Activated CD4-positive, alpha-beta T cell treated with anti-CD3 and anti-CD28 coated beads, Interleukin-2, amount 50 U/mL, for 16 hours (primary cell): ENCODE measurements at places on chromosomes 2 and 18.

DNA sequence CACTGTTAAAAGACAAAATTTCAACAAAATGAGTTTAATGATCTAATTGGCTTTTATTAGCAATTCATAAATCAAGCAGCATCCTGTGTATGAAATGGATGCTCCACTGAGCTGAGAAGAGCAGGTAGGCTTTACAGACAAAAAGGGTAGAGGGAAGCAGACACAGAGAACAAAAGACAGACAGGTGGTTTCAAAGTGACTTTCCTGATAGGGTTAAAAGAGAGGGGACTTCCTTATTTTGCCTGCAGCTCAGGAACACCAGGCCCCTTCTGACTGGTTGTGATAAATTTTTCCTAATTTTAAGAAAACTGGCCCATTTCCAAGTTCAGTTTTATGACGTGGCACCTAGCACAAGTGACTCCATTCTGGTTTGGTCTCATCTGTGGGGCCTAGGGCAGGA lies 11.9 kb downstream of the TEX51 start:
- no peak for DNase-seq

DNA sequence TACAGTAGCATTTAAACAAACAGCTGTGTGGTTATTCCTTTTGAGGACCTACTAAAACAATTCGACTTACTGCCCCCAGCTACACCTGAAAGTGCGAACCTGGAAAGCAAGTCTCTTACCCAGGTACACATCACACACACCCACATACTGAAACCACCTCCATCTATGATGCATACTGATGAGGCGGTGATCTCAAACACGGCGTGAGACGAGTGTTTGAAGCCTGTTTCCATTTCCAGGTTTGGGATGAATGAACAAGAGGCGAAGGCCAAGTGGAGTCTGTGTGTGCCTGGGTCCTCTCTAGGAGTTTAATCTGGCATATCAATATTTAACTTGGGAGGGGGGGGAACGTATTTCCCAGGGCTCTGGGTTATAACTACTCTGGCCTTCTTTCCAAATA lies 1.6 kb downstream of the TMEM185B start:
- DNase-seq, result no peak

DNA sequence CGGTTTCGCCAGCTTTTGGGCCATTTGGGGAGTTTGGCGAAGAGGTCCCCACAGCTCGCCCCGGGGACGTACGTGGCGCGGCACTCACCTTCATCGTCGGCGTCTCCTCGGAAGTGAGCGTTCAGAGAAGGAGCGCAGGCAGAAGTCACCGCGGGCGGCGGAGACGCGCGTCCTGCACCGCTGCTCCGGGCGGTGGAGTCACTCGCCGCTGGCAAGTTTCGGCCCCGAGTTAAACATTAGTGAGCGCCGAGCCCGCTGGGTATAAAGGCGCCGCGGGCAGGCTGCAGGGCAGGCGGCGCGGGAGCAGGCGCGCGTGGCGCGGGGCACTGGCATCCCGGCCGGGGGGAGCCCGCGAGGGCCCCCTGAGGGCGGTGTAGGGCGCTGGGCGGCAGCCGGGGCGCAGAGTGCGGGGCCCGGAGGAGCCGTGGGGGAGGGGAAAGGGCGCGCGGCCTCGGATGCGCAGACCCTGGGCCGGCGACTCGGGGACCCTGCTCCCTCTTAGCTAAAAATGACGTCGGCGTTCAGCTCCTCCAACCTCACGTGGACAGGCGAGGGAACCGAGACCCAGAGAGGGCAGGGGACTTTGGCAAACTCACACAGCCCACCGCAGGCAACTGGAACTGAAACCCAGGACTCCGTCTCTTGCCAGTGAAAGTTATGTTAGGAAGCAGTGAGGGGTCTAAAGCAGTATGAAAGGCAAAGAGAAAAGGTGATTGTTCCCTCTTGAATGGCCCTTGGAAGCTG lies at the start of gene DPP4:
Gene DPP4 (minus strand): TSS at position 328 of the 744 bp plus-strand sequence. CDS start 234 bp downstream, at position 94.
- DNase-seq, result peak; percentile 58

GRCh38 chr2:143807192-143807591 lies 678.0 kb downstream of the ARHGAP15 start:
- DNase-seq, result no peak

- no peak for DNase-seq
These were observed 184.8 kb upstream of the ZEB2 start for GRCh38 chr2:144704709-144705095.

DNA sequence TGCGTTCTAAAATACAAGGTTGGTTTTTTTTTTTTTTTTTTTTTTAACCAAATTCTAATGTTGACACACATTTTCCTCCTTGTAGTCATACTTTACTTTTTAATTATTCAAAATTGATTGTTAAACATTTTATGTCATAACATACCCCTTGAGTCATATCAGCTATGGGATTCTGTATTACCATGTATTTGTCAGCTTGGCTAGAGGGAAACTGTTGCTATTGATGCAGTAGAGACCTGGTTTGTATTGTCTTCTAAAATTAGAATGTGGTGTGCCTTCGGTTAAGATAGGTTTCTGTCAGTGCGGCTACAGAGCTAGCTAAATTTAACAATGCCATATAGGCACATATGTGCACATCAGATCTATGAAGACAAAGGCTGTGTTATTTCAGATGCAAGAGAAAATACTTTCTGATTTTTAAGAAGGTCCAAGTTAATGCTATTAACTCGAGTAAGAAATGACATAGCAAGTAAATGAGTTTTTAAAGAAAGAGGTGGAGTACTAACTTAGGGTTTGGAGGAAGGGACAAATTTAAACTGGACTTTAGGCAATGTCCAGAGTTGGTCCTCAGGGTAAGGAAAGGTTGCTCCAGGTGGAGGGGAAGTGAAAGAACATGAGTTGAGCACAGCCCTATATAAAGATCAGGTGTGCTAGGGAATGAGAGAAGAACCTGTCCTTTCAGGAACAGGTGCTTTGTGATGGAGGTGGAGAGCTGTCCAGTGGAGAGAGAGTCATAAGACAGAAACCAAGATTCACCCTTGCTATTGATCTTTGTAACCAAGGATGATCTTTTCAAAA lies 152.3 kb downstream of the PRPF40A start:
- peak; percentile 49 for DNase-seq

DNA sequence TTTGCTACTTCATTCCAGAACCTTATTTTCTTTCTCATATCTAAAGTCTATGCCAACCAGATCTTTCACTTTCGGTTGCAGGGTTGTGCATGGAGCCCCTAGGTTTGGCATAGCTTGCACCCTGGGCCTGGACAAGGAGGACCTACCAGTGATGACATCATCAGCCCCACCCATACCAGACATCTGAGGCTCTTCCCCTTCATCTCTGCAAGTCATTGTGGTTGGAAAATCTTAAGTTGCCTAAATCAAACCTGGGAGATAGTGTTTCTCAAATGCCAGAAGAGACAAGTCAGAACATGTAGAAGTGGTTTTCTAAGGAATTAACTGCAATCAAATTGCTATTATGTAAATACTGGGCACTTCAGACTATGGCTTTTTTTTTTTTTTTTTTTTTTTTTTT lies 363.3 kb downstream of the ZNF516 start:
- peak; percentile 20 for DNase-seq

GRCh38 chr18:22349317-22349898 lies 68.3 kb downstream of the CTAGE1 start:
- no peak for DNase-seq

DNA sequence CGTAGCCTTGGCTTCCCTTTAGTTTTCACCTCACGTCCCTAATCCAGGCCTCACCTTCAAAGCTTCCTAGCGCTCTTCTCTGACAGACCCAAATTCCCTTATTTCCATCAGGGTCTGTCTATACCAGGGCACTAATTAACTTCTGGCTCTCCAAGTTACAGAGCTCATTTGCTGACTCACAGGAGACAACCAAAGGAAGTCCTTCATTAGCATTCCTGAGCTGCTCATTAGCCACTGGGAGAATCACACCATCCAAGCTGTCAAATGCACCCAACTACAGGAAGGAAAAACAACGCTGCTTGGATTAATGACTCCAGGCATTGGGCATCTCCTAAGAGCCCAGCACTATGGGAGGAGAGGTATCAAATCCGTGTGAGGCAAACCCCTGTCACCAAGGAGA lies 109.8 kb upstream of the ALK start:
- DNase-seq, result no peak

- no peak for DNase-seq
These were observed 51.6 kb upstream of the PTH2R start for GRCh38 chr2:208354964-208355381.

- no peak for DNase-seq
These were observed 183.1 kb upstream of the HNRNPA3 start for GRCh38 chr2:177029501-177029900.

DNA sequence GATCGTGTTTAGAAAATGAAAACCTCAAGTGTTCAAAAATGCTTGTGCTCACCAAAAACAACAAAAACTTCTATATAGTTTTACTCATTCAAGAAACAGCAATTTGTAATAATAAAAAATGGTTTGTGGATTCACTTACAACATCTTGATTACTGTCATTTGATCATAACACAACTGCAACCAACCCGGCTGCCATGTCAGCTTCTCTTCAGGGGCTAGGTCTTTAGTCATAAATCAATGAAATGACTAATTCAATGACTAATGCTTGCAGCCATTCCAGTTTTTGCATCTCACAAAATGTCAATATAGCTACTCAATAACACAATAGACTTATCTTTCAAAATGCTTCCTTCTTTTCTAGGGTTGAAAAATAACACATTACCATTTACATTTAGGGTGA lies 128.0 kb downstream of the OLA1 start:
- peak; percentile 80 for DNase-seq

GRCh38 chr2:113324684-113325160 lies 46.0 kb upstream of the PAX8 start:
- peak; percentile 21 for DNase-seq

DNA sequence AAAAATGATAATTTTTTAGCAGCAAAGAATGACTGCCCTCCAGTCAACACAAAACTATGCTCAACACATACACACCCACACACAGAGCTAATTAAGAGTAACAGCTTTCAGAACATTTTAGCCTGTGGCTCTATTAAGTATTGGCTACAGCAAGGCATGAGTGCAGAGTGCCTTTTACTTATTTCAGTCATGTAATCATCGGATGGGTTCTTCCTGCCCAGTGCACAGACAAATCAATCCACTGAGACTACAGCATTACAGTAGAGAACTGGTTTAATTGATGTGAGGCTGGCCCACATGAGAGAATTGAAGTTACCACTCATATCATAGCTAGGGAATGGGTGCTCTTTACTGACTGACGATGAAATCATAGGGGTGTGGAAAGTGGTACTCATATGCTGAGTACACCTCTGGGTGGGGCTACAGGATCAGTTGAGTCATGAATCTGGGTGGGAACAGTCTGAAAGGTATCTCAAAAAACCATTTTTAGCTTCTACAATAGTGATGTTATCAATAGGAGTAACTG lies 241.0 kb downstream of the FSIP2 start:
- DNase-seq, result no peak

DNA sequence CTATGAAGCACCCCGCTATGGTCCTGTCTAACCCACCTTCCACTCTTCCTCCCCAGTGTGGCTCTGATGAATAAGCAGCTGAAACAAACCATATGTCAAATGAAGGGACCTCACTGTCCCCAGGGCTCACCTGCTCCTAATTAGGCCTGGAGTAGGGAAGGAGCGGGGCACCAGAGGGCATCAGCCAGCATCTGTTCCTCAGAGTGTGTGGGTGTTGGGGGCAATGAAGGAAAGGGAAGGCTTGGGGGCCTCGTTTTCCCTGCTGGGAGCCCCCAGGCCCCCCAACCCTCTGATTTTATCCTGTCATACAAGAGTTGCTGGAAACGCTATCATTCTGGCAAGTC lies 274.7 kb downstream of the HAUS1 start:
- DNase-seq, result no peak

DNA sequence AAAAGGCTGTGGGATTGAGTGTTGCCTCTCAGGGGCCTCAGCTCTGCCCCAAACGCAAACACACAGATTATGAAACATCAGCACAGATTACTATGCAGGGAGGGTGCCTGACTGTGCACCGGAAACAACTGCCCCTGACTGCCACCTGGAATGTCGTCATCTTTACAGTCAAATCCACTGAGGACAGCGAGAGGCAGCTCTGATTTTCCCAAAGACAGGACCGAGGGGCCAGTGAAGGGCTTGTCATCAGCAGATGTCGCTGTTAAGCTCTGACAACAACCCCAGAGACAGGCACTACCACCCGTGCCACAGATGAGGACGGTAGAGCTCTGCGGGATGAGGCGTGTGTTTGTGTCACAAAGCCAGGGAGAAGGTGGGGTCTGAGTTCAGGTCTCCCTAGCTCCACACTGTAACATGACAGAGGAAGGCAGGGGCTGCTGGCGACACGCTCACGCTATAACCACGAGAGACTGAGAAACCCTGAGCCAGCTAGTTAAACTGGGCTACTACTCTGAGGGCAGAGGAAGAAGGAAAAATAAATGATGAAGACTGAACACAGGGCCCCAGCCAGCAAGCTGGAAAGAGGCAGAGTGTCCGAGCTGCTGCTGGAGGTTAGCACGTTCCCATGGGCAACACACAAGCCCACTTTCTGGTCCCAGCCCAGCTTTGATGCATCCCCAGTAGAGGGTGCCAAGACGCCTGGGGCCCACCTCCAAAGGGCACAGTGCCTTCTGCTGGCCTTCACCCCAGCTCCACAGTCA lies 47.0 kb downstream of the PARD6G start:
- no peak for DNase-seq

DNA sequence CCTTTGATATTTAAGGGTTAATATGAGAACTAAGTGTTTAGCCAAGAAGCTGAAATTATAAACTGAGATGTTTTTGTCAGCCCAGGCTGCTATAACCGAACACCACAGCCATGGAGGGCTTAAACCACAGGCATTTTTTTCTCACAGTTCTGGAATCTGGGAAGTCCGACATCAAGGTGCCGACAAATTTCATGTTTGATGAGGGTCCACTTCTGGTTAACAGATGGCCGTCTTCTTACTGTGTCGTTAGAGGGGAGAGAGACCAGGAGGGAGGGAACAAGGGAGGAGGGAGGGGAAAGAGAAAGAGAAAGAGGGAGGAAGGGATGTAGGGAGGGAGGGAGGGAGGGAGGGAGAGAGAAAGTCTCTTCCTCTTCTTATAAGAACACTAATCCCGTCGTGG lies 6.5 kb upstream of the CNDP2 start:
- no peak for DNase-seq

GRCh38 chr2:172088245-172089004 lies 3.1 kb downstream of the DLX1 start:
- no peak for DNase-seq

GRCh38 chr2:149601141-149601796 lies 13.7 kb upstream of the MMADHC start:
- DNase-seq, result no peak
